NCI-H460 (cell line): ENCODE measurements at places on chromosomes 1 and 21. TPM values are rescaled to one million over a fixed set of nuclear protein-coding genes. Genes with fewer than 3 reads are reported as not detected.

PDXK gene
- total RNA-seq = 38.9 and 45.7 TPM in 2 replicates

ATP1A2 gene
- 0.07 and 0.12 TPM in 2 replicates for total RNA-seq

CFAP45 gene
- 0.35 TPM in 1 of 2 replicates, not detected in the other for total RNA-seq

PIGM gene
- total RNA-seq = 6.9 and 7.2 TPM in 2 replicates

MSTO1 gene
- total RNA-seq = 21.6 and 29.2 TPM in 2 replicates

- peak; percentile 62 for DNase-seq
Observed at GRCh38 chr1:230268371-230269170, 157.6 kb downstream of the PGBD5 start.

FAM72B gene
- total RNA-seq = 17.3 and 18.0 TPM in 2 replicates

- no peak for DNase-seq
Observed at GRCh38 chr1:157829711-157830110, 9.8 kb upstream of the FCRL1 start.

TAS1R1 gene
- total RNA-seq = not detected in 2 replicates

TSPEAR gene
- total RNA-seq = 0.02 TPM in 1 of 2 replicates, not detected in the other

DNA sequence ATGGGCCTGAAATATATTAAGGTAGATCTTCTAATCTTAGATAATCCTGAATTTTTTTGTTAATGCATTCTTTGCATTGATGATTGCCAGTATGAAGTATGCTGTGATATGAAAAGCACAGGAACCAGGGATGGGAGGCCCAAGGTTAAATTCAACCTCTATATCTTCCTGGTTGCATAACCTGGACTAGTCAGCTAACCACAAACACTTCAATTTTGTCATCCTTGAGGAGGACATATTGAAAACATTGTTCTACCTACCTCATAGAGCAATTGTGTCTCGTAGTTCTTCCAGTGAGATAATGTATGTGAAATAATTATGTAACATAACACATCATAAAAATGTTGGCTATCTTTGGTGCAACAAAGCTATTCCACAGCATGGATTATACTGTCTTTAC, 25.6 kb downstream of the PDC start:
- no peak for DNase-seq

GRCh38 chr1:24749252-24749651, 4.0 kb downstream of the CLIC4 start:
- DNase-seq = no peak

DNA sequence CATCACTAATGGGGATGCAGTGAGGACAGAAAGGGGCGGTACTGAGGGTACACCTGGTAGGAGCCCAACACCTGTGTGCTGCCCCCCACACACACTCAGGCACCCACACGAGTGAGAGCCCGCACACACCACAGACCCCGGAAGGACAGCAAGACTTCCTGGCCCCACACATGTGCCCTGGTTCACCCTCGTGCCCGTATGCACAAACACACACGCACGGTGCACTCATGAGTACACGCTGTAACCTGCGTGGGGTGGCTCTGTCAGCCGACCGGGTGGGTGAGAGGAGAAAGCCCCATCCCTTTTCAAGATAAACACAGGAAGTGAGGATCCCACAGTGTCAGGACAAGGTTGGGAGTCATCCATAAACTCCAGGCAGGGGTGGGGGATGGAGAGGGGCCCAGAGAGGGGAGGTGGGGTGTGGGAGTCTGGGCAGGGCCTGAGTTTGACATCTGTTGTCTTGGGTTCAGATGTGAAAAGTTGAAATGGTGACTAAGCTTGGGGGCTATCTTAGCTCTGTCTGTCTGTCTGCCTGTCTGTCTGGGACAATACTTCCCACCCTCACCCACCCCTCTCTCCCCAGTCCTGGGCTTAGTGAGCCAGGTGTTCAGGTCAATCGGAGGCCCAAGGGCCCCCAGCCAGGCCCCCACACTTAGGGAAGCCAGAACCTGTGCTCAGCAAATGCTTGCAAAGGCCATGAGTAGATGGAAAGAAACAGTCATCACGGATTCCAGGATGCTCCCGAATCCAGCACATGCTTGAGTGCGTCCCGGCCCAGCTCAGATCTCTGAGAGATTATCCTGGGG, 119.8 kb upstream of the ZBTB40 start:
- no peak for DNase-seq

DNA sequence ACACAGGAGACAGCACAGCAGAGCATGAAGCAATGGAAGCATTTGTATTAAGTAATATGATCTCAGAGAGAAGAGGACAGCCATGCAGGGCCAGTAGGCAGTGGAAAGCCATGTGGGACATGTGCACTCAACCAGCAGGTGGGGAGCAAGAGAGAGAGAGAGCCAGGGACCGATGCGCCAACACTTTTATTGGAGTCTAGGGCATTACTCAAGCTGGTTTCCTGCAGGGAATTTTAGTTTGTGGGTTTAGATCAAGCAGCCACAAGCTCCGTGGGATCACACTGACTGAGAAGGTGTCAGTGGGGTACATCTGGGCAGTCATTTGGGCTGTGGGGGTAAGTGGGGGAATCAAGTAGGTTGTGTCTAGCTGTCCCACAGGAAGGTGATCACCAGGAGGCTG, 137.1 kb downstream of the PCBP3 start:
- no peak for DNase-seq

- DNase-seq = peak; percentile 21
Observed at GRCh38 chr1:243230914-243231313, 24.2 kb downstream of the CEP170 start.

HSD3B1 gene
- not detected in 2 replicates for total RNA-seq

ACOT11 gene
- total RNA-seq = 0.07 and 0.20 TPM in 2 replicates

GRCh38 chr1:160432371-160432786, 32.0 kb downstream of the VANGL2 start:
- no peak for DNase-seq

DNA sequence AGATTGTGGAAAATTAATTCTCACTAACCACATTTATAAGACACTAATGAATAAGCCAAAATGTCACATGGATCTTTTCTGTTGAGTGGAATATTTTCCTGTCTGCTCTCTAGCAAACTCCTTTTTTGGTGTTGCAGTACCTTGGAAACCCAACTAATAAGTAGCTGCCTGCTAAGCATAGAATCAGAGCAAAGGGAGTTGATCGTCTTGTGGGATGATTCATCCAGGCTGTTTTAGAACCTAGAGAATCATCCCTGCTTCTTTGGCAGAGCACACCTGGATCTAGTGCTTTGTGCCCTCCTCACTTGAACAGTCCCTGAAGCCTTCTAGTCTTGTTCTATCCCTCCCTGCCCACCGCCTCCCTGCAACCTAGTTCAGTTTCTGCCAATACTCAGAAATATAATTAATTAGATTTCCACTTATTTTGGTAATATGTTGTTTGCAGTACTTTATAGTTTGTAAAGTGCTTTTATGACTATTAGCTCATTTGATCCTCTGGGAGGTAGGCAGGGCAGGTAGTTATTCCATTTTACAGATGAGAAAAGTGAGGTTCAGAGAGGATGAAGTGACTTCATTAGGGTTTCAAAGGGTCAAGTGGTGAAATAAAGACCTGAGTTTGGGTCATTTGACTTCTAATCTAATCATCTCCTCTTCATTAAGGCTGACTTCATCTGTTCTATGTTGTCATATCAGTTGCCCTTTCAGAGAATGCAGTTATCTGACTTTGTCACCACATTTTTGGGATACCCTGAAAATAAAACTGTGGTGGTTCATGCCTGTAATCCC, 2.5 kb downstream of the AGO4 start:
- no peak for DNase-seq

DNA sequence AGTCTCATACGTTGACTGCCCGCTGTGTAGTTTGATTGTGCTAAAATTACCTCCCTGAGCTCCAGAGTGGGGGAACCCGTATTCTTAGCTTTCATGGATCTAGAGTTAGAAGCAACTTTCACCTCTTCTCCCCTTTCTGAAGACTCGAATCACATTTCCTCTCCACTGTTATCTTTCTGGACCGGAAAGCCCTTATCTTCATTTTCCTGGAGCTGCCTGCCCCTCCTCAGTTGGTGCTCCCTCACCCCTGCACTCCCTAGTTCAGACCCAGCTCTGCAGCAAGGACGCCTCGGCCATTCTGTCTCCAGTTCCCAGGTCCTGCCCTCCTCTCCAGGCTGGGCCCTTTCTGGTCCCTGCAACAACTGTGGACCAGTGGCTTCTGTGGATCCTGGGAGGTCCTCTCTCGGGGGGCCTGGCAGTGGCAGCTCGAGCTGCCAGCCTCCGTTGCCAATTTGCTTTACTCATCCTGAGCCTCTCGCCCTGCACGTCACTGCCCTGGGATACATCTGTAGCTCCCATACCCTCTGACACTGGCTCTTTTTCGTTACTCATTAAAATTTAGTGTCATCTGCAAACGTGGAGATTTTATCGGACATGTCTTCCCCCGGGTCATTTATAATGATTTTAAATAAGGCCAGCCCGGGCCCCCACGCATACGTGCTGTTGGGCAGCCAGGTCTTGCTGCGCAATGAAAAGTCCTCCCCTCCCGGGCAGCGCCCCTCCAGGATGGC, 141.5 kb upstream of the VAMP3 start:
- no peak for DNase-seq

SEMA4A gene
- 0.10 and 0.29 TPM in 2 replicates for total RNA-seq

DNA sequence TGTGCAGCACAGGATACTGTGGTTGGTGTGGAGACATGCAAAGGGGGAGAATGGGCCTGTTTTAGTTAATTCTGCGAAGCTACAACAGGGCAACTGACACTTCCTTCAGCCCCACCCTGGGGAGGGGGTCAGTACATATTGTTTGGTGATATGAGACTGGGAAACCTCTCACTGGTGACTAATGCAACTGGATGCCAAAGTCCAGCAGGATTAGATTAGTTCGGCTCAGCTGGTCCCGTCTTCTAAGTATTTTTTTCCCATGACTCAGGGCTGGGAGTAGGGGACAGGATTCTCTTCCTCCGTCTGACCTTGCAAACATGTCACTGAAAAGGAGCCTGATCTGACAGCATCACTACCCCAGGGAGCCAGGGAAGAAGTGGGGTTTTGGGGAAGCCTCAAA, 43.0 kb downstream of the PLXNA2 start:
- peak; percentile 69 for DNase-seq

- no peak for DNase-seq
Observed at GRCh38 chr1:168224991-168225390, 813 bp upstream of the SFT2D2 start.
